ENCODE measurements at places on chromosomes 5 and 9.
A peak's percentile ranks its signal among the peaks of the same experiment; 100 is the strongest.

DNA sequence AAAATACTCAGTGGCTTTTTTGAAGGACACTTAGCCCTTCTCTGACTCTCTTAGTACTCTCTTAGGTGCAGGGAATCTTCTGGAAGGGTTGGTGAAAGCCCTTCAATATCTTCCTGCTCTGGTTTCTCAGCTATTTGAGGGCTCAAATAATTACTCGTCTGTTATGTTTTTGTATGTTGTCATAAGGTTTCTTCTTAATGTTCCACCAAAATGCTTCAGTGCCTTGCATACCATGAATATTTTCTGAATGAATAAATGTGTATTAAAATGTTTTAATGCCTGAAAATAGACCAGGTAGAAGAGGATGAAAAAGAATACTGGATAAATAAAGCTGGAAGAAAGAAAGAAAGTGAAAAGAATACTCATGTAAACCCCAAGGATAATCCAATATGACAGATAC is 124.3 kb downstream of the STK32A start:
- no peak for DNase-seq

DNA sequence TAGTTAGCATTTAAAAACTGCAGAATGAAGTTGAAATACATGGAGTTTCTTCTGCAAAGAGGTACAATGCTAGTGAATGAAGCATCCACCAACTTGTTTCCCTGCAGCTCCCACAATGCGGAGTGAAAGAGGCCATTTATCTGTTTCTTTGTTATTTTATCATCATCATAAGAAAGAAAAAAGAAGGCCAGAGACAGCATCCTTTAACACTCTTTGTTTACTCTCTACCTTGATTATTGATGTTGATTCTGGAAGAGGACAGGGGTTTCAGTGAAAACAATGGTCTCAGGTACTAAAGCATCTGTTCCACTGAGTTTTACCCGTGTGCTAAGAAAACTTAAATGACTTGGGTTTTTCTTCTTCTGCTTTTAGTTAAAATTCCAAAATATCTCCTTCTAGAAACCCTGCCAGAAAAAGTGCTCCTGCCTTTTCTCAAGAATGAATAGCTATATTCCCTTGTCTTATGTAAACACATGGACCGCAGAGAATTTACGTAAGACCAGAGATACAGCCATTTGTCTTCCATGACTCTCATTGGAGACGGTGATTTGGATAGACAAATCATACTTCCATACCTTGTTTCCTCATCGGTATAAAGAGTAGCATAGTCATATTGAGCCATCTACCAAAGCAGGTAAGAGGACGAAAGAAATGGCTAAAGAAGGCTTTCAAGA is 81.1 kb downstream of the EFNA5 start:
- no peak for DNase-seq

DNA sequence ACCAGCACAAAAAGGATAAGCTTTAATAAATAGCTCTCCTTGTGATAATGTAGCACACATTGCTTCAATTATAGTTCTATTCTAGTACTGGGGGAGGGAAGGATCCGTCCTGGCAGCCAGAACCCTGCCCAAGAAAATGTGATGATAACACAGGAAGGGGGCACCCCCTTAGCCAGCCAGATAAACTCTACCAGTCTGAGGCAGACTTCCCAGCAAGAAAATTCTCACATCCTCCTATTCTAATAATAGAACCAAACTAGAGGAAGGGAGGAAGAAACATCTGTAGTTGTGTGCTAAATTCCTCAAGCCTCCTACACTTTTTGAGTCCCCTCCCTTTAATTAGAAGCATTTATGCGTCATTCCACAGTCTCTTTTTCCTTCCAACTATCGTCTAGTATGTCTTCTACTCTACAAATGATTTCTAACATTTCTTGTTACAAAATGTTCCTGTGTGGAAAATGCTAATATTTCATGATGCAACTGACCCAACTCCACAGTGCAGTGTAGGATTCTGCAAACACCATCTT is 261.0 kb downstream of the SEMA5A start:
- DNase-seq, result no peak

GRCh38 chr5:134101686-134102439 is 12.6 kb upstream of the TCF7 start:
- peak; percentile 80 for DNase-seq

GRCh38 chr9:98146101-98146991 is 27.3 kb upstream of the TRIM14 start:
- no peak for DNase-seq
